ENCODE measurements at places on chromosomes 4 and X.

GRCh38 chr4:55670695-55671094 lies 34.6 kb upstream of the NMU start:
- DNase-seq, result no peak

- DNase-seq, result no peak
These were observed 30.4 kb downstream of the KIT start for GRCh38 chr4:54687887-54688841.

DNA sequence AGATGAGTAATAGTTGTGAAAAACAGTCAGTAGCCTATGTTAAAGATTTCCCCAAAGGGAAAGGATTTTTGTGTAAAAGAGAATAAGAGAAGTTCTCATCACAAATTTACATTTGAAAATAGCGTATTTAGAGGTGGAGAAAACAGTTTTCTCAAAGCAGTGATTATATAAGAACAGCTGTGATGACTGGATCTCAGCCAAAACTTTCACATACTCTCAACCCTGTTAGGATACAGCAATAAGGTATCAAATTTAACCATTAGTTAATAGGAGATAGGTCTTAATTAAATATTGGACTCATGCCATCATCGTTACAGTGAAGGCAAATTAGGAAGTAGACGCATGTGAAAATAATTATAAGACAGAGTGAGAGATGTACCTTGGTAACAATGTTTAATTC lies 622.7 kb downstream of the PCDH18 start:
- DNase-seq, result no peak

DNA sequence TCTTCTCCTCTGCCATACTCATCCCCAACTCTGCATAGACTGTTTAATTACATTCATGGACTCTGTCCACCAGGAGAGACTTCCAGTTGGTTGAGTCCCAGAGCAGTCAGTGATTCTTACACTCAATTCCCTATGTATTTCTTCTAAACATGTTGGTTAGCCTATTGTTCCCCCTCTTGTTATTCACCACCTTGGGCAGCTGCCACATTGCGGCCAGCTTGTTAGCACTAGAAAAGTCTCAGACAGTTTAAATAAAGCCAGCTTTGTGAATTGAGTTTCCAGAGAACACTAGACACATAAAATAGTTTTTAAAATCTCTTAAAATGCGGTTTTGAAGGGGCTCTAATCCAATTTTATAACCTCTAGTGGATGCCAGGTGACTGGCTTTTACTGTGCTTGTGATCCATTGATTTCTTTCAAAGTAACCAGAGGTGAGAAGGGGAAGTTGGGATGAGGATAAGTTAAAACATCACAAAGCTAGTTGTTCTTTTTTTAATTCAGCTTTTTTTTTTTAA lies 827.7 kb downstream of the FSTL5 start:
- DNase-seq, result no peak

DNA sequence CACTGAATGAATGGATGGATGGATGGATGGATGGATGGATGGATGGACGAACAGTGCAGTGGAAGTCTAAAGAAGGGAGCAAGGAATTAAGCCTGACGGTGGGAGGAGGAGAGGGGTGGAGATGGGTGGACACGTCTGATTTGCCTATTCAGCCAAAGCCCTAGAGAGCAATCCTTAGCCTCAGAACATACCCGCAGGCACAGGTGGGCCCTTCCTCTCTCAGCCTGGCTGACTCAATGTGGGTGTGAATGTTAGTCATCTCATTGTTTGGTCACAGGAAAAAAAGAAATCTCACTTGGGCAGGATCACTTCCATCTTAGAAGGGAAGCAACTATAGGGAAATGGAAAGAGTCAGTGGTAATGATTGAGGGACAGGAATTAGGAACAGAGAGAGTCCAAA lies 165.9 kb downstream of the PJA1 start:
- DNase-seq, result no peak

Data from left ventricle myocardium inferior (tissue), 1 donor.